ENCODE measurements at places on chromosomes 7 and 10.
A peak's percentile ranks its signal among the peaks of the same experiment; 100 is the strongest.

GRCh38 chr7:226281-226895, 34.0 kb downstream of the FAM20C start:
- no peak for DNase-seq

DNA sequence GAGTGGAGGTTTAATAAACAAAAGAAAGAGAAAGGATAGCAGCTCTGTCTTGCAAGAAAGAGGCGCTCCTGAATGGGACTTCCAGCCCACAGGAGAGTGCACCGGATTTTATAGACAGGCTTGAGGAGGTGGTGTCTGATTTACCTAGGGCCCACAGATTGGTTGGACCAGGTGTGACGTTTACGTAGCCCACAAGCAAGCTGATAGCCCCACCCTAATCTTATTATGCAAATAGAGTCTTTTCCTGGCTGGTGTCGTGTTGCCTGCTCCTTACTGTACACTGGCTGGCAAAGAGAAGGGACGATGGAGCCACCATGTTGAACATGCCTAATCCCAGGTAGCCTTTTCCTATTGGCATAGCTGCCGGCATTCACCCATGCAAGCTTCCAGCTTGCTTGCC, 319.7 kb upstream of the POM121L12 start:
- no peak for DNase-seq

DNA sequence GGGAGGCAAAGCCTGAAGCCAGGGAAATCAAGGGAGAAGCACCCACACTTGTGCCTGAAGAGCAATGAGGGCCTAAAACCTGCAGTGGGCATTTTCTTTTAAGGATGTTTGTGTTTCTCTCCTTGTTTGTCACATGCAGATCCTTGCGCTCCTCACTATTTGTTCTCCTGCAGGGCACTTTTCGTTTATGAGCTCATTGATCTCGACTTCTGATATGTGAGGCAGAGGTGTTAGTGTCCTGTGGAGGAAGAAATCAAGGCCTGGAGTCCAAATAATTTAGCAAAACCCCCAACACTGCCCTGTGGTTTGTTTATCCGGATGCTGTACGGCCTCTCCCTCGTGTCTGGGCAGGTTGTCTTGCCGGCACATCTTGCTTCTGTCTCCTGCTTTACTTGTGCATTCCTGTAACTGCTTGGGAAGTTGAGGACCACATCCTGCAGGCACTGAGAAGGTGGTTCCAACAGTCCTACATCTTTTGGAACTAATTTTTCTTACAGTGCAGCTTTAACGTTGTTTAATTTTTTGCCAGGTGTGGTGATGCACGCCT, 13.7 kb downstream of the UBE3C start:
- DNase-seq = no peak

DNA sequence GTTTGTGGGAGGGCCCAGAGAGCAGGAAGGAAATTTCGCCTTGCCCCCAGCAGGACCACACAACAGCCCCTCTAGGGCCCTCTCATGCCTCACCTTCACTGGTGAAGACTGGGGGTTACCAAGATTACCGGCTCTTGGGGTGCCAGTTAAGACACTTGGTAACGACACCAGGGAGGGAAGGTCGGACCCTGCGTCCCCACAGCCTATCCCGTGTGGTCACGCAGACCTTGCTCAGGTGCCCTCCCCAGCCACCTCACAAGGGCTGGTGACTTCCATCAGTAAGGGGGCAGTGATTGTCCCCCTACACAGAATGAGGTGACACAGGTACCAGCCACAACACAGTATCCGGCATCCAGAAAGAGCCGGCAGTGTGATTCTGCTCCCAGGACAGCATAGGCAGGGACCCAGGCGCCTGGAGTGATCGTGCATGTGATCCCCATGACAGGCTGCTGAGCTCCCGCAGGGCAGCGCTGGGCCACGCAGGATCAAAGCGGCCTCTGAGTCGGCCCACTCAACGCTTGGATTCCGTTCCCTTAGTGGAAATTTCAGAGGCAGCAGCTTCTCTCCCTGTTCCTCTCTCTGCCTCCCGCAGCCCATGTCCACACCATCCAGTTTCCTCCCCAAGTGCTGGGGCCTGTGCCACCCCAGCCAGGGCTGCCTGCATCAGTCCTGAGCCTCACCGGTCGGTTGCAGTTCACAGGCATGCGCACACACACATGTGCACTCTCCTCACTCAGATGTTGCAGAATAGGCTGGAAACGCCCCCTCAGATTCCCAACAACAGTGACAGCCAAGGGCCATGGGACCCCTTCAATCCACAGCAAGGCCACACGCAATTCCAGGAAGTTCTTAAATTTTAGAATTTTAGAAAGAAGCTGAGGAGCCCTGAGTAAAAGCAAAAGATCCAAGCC, 35.8 kb downstream of the CAMK2B start:
- DNase-seq = no peak

DNA sequence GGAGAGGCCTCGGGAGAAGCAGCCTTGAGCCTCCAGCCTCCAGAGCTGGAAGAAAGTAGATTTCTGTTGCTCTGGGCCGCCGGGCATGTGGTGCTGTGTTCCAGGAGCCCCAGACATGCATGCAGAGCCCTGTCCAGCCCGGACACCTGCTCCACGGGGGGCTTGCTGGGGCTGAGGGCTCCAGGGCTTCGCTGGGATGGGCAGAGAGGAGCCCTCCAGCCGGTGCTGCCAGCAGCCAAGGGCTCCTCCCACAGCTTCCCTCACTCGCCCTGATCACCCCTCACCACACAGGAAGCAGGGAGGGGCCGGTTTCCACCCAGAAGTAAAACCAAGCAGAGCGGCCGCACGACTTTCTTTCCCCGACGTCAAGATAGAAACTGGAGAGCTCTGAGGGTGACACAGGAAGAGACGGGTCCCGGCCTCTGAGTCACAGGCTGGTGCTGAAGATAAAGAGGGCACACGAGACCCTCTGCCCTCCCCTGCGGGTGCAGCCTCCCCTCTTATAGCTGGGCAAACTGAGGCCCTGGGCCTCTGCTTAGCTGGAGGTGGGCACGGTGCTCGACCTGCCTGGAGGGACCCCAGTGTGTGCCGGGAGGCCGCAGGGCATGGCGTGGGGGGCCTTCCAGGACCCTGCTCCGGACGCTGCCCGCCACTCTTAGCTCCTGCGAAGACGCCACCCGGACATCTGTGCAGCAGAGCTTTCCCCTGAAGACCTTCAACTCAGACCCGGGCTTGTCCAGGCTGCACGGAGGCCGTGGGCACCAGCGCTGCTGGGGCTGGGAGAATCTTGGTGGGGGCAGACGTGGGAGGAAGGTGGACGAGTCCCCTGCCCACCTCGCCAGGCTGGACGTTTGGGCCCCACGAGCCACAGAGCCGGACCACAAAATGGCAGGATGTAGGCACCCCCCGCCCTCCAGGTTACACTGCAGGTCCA, 31.1 kb downstream of the ADAP1 start:
- DNase-seq = peak; percentile 85

- DNase-seq = no peak
These were observed 10.7 kb downstream of the IRF5 start for GRCh38 chr7:128948312-128948973.

DNA sequence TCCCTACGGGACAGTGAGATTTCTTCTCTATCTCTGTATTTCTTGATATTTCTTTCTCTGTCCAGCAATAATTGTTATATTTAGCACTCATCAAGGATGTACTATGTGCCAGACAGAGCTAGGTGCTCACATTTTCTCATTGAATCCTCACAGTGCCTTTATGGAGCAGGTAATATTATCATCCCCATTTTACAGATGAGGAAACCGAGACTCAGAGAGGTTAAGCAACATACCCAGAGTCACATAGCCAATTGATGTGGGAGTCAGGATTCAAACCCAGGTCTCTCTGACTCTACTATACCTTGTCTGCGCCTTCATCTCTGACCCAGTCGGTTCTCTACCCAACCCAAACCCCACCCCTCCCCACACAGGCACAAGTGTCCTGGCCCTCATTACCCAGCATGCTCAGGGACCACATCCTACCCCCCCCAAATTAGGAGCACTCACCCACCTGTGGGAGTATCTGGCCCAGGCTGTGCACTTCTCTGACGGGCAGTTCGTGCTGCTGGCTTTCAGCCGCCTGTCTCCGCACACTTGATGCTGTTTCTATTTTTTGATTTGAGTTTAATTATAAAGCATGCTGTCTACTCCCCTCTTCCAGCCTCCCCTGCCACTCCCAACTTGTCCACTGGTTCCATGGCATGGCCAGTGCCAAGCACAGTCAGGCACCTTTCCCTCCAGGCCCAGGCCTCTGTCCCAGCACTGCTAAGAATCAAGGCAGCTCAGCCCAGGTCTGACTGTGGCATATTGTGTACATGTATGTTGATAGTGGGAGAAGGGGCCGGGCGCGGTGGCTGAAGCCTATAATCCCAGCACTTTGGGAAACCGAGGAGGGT, 9.8 kb upstream of the SAMD8 start:
- no peak for DNase-seq
